Immature natural killer cell (primary cell): ENCODE measurements at places on chromosomes 13 and 19.
A peak's percentile ranks its signal among the peaks of the same experiment; 100 is the strongest.

DNA sequence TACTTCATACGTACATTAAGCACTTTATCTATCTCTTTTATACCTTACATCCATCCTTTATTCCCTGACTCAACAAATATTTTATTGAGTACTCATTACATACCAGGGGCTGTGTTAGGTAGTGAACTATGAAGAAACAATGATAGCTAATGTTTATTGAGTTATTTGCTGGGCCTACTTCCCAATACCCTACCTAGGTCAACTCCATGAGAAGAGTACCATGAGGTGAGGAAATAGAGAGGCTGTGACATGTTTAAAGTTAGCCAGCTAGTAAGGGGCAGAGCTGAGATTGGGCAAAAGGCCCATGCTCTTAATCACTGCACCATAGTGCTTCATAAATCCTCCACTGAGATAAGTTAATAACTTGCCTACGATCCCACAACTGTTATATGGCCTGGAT lies 79.9 kb downstream of the FREM2 start:
- H3K27me3 ChIP-seq = no peaks in the 10 kb centered on the region
- H3K4me3 ChIP-seq = no peak overlapping the region
- no peaks in the 10 kb centered on the region for H3K36me3 ChIP-seq
- DNase-seq = no peak
- no peak overlapping the region for H3K27ac ChIP-seq

DNA sequence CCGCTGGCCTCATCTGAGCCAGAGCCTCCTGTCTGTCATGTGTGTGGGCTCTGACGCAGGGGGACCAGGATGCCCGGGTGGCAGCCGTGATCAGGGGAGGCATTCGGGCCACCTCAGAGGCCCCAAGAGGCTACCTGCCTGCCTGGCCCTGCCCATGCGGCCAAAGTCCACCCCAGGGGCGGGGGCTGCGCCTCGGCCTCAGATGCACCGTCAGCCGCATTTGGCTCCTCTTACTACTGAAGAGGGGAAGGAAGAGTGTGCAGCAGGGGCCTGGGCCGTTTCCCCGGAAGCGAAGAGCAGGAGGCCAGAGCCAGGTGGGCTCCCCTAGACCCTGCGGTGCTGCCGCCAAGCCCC lies 34.0 kb downstream of the C13orf46 start:
- no peaks in the 10 kb centered on the region for H3K36me3 ChIP-seq
- H3K4me1 ChIP-seq = no peaks in the 10 kb centered on the region
- no peak overlapping the region for H3K27ac ChIP-seq
- peaks cover 20% of the 10 kb centered on the region for H3K27me3 ChIP-seq

DNA sequence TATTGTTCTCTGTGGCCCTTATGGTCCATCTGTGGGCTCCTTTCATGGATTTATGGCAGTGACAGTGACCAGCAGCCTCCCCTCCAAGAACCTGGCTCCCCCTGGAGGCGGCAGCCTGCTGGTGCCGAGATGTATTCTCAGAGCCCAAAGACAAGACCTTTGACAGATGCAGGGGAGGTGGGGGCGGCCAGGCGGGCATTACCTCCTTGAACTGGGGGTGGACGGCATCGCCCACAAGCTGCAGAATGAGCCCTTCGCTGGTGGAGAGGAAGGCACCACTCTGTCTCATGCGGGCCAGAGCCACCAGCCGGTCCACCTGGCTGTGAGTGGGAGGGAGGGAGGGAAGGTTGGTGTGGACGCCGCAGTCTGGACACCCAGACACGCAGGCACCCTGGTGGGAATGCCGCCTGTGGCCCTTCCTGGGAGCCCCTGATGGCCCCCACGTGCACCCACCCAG lies 6.6 kb downstream of the ISOC2 start:
- peaks cover 14% of the 10 kb centered on the region for H3K4me1 ChIP-seq
- peaks cover 10% of the 10 kb centered on the region for H3K36me3 ChIP-seq
- no peak for DNase-seq
- H3K27me3 ChIP-seq = peaks cover 7% of the 10 kb centered on the region

DNA sequence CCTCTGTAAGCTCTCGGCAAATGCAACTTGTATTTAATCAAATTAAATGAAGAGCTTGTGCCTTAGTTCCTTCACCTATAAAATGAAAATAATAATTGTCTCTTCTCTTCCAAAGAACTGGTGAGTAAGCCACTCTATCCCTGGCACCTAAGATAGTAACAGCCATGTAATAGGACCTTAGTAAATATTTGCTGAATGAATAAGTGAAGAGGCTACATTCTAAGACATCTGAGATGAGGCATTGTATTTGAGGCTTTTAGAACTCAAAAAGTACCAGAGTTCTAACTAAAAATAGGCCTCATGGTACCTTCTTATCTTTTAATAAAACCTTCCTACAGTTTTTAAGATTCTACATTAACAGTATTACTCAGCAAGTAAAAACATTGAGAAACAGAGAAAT lies 17.3 kb upstream of the DCLK1 start:
- H3K36me3 ChIP-seq = no peaks in the 10 kb centered on the region
- no peaks in the 10 kb centered on the region for H3K4me1 ChIP-seq
- no peak for DNase-seq
- no peaks in the 10 kb centered on the region for H3K27me3 ChIP-seq
- no peak overlapping the region for H3K27ac ChIP-seq
- H3K4me3 ChIP-seq = no peak overlapping the region

- no peak overlapping the region for H3K27ac ChIP-seq
- no peaks in the 10 kb centered on the region for H3K36me3 ChIP-seq
- H3K27me3 ChIP-seq = no peaks in the 10 kb centered on the region
- no peak overlapping the region for H3K4me3 ChIP-seq
Observed at GRCh38 chr13:97720896-97721295, 232.6 kb upstream of the IPO5 start.

DNA sequence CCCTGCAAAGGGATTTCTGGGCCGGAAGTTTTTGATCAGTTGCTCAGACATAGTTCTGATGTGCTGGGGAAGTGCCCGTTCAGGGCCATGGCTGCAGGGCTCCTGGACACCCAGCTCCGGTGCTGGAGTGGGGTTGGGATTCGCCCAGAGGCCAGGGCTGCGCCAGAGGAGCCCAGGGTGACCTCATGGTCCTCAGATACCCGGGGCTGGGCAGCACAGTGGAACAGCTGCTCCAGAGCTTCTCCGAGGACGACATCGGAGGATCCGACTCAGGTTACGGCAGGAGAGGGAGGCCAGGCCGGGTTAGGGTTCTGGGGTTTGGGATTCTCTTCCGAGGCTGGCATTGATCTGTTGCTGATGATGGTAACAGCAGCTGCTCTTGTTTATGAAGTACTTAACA lies 20.9 kb downstream of the CARM1 start:
- no peak for DNase-seq
- H3K4me1 ChIP-seq = peaks cover 8% of the 10 kb centered on the region
- no peaks in the 10 kb centered on the region for H3K36me3 ChIP-seq
- H3K27ac ChIP-seq = no peak overlapping the region

DNA sequence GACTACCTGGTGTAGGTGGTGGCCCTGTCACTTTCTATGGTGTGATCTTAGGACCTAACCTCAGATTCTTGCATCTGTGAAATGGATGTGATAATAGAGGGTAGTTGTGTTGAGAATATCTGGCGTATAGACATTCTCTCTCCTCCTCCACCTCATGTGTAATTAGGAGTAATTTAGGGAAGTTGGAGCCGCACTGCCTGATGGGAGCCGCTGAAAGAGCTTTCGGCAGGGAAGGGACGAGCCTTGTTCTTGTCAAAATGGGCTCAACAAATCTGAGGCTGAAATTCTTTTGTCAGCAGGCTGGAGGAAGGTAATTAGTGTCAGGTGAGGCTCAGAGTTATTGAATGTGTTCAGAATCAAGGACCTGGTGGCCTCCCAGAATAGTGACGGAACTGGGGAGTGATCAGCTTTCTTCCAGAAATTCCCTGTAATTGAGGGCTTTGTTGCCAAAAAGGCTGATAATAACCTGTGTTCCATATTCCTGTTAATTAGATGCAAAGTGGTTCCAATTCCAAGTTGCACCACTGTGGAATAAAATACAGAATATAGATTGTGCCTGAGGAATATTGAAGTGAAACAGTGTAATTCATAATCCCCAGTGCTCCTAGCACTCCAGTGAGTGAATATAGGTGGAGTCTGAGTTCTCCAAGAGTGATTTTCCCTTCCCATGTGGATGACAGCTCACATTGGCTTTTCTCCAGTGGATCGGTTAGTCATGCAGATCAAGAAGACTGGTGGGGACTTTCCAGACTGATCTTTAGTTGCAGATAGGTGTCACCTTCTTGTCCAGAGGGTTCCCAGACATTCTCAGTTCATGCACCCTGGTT lies 47.5 kb downstream of the SPATA13 start:
- no peaks in the 10 kb centered on the region for H3K36me3 ChIP-seq
- peaks cover 38% of the 10 kb centered on the region for H3K4me1 ChIP-seq
- H3K4me3 ChIP-seq = no peak overlapping the region
- H3K27ac ChIP-seq = no peak overlapping the region

- H3K27me3 ChIP-seq = peaks cover 10% of the 10 kb centered on the region
- H3K27ac ChIP-seq = peak overlapping the region; percentile 97
Observed at GRCh38 chr13:49791315-49791710, 1.2 kb downstream of the KPNA3 start.

- no peak overlapping the region for H3K4me3 ChIP-seq
- H3K27ac ChIP-seq = no peak overlapping the region
Observed at GRCh38 chr19:7953060-7953459, 9.6 kb upstream of the TIMM44 start.

DNA sequence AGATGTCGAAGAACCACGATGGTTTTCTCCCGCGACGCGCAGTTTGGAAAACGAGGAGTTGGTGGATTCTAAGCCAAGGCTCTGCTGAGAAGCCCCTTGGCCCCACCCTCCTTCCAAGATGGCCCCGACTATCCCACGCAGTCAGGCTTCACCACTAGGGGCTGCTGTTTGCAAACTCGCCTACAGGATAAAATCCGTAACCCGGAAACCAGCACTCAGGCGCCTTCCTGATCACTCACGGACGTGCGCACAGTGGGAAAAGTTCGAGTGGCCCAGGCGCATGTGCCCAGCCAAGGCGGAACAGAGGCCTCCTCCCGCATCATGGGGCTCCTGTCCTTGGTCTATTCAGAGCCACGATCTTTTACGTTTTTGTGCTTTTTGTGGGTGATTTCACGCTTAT lies 19.2 kb upstream of the UQCR11 start:
- H3K4me1 ChIP-seq = peaks cover 2% of the 10 kb centered on the region
- peaks cover 3% of the 10 kb centered on the region for H3K36me3 ChIP-seq
- H3K27me3 ChIP-seq = no peaks in the 10 kb centered on the region
- no peak overlapping the region for H3K27ac ChIP-seq

DNA sequence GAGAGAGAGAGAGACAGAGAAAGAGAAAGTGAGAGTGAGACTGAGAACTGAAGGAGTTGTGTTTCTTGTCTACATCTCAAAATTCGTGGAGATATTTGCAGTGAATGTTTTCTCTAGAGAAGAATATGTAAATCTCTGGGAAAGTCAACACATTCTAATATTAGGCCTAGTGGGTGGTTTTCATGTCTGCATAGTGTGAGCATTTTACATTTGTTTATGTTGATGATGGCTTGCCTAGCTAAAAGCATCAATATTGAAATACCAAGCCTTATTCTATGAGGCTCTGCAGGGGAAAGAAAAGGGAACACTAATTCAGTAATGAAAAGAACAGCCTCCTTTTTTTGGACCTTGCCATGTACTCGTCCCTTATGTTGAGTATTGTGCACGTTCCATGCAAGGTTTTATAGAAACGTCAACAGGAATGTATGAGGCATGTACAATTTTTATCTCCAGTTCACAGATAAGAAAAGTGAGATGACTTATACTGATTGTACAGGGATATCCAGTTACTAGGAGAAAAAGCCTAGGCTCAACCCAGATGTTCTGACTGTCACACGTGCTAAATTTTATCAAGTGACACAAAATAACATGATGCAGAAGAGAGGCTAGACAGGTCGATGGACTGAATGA lies 1288.9 kb upstream of the SLC10A2 start:
- H3K4me1 ChIP-seq = no peaks in the 10 kb centered on the region
- no peaks in the 10 kb centered on the region for H3K36me3 ChIP-seq
- no peak for DNase-seq
- no peak overlapping the region for H3K4me3 ChIP-seq

- no peak overlapping the region for H3K4me3 ChIP-seq
- no peaks in the 10 kb centered on the region for H3K27me3 ChIP-seq
- no peak for DNase-seq
- H3K27ac ChIP-seq = no peak overlapping the region
Observed at GRCh38 chr13:84978851-84979250, 820.4 kb downstream of the SLITRK6 start.

- no peak for DNase-seq
Observed at GRCh38 chr19:54416695-54417491, 1.6 kb downstream of the TTYH1 start.

GRCh38 chr19:13150931-13151604 lies 857 bp downstream of the IER2 start:
- no peak for DNase-seq
- H3K36me3 ChIP-seq = peaks cover 11% of the 10 kb centered on the region
- peak overlapping the region; percentile 93 for H3K4me3 ChIP-seq

DNA sequence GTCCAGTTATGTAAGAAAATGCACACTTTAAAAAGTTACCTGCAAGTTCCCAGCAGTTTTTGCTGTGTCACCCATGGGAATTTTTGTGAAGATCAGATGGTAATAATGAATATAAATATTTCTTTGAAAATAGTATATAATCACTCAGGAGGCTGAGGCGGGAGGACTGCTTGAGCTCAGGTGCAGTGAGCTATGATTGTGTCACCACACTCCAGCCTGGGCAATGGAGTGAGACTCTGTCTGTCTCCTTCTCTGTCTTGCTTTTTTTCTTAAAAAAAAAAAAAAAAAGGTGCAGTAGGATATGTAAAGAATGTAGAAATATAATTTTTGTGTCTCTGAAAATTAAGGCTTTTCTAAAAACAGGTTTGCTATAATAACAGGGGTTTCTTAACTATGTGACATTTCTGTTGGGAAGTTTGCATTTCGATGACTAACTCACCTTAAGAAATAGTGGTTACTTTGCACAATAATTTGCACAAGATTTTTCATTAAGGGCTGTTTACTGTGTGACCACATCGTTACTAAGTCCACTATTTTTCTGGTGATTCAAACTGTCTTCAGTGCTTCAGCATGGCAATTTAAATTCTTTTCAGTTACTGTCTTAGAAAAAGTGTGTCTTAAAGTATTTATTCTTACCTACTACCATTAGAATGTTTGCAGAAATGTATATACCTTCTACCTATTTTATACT lies 37.3 kb downstream of the DNAJC3 start:
- no peak for DNase-seq
- H3K27me3 ChIP-seq = no peaks in the 10 kb centered on the region
- no peak overlapping the region for H3K4me3 ChIP-seq
- peaks cover 28% of the 10 kb centered on the region for H3K4me1 ChIP-seq

- no peak overlapping the region for H3K4me3 ChIP-seq
- no peak for DNase-seq
- H3K27ac ChIP-seq = no peak overlapping the region
- peaks cover 5% of the 10 kb centered on the region for H3K27me3 ChIP-seq
- no peaks in the 10 kb centered on the region for H3K36me3 ChIP-seq
Observed at GRCh38 chr19:29448046-29448445, 77.7 kb upstream of the VSTM2B start.

DNA sequence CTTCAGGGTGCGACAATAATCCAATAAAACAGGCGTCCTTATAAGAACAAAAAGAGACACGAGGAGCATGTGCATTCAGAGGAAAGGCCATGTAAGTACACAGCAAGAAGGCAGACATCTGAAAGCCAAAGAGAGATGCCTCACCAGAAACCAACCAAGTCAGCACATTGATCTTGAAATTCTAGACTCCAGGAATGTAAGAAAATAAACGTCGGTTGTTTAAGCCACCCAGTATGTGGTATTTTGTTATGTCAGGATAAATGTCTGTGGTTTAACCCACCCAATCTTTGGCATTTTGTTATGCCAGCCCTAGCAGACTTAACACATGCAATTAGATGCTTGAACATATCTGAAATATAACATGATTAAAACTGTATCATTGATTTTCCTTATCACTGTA lies 452.0 kb downstream of the SLITRK6 start:
- H3K4me3 ChIP-seq = no peak overlapping the region
- no peak for DNase-seq
- H3K27me3 ChIP-seq = no peaks in the 10 kb centered on the region
- no peak overlapping the region for H3K27ac ChIP-seq
- H3K4me1 ChIP-seq = no peaks in the 10 kb centered on the region
